ENCODE measurements at places on chromosomes 4 and X. TPM values are rescaled to one million over a fixed set of nuclear protein-coding genes. Genes with fewer than 3 reads are reported as not detected.

The ALAS2 gene
- total RNA-seq, result not detected

The KLHL4 gene
- total RNA-seq, result 5.2 TPM

The YY2 gene
- 3.7 TPM for total RNA-seq

The AFF2 gene
- 5.8 TPM for total RNA-seq

DNA sequence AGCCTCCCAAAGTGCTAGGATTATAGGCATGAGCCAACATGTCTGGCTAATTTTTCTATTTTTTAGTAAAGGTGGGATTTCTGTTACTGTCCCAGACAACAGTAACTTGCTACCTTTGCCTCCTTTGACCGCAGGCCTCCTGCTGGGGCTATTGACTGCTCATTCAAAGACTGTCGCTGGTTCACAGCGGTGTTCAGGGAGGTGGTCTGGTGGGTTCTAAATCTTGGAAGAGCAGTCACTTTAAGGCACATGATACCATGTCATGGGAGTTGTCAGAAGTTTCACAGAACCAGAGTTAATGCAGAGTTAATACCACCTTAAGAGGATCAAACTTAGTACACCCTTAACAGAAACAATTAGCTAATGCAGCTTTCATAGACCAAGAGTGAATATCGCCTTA, 3.8 kb downstream of the ASMT start:
- H3K27me3 ChIP-seq, result no peaks in the 10 kb centered on the region
- H3K4me1 ChIP-seq, result no peaks in the 10 kb centered on the region
- DNase-seq, result no peak
- H3K27ac ChIP-seq, result no peak overlapping the region
- H3K4me3 ChIP-seq, result no peak overlapping the region

DNA sequence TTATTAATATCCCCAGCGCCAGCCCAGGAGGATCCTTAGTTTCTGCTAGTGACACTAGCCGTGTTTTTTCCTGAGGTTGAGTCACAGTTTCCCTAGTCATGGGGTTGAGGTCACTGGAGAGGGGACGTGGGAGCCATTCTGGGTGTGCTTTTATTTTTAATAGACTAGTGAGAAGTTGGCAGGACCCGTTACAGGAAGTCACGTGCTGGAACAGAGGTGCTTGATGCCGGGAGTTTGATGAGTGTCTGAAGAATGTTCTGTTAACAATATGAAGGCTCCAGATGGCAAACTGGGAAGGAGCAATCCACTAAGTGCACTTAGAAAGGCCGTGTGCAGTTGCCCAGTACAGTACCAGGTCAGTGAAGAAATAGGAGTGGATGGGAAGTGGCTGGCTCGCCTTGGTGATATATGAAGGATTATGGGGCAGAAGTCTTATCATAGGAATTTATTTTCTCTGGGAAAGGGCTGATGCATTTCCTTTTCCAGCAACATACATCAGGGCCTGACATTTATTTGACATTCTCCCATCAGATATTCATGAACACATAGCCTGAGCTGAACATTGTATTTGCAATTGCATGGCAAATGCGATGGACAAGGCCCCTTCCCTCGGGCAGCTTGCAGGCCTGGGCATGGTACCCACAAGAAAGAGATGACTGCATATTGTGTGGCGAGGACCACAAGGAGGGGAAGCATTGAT, 291.8 kb downstream of the FBXW7 start:
- H3K36me3 ChIP-seq, result no peaks in the 10 kb centered on the region
- H3K27ac ChIP-seq, result no peak overlapping the region
- H3K4me3 ChIP-seq, result no peak overlapping the region
